Activated CD4-positive, CD25-positive, alpha-beta regulatory T cell (primary cell): ENCODE measurements at places on chromosomes 11 and 22.
A peak's percentile ranks its signal among the peaks of the same experiment; 100 is the strongest.

- no peak for DNase-seq
These were observed 16.4 kb upstream of the PAMR1 start for GRCh38 chr11:35541621-35542375.

DNA sequence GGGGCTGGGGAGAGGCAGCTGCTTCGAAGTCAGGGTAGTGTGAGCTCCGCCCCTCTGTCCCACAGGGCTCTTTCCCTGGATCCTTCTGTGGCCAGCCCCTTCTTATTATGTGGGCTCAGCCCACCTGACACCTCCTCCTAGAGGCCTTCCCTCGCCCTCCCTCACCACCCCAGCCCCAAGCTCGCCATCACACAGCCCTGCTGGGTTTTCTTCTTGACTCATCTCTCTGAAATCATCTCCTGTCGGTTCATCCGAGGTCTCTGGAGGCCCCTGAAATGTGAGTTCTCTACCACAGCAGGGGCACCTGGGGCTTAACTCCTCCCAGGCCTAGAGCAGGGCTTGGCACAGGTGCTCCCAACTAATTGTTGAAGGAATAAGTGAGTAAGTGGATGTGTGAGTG, 65.2 kb downstream of the CACNA1I start:
- no peak for DNase-seq

GRCh38 chr11:14075118-14076078, 112.9 kb downstream of the SPON1 start:
- peak; percentile 9 for DNase-seq

DNA sequence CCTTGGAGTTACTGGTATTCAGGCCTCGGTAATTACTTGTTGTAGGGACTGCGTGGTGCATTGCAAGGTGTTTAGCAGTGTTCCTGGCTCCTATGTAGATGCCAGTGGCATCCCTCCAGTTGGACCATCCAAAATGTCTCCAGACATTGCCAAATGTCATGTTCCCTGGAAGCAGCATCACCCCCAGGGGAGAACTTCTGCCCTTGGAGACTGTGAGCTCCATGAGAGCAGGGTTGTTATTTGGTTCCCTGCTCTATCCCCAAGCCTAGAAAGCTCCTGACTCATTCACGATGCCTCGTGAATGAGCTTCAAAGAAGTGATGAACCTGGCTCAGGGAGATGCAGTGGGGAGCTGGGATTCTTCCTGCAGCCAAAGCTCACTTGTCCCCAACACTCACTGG, 4.8 kb upstream of the CD248 start:
- DNase-seq: no peak

- DNase-seq: no peak
These were observed 107.4 kb downstream of the SEZ6L start for GRCh38 chr22:26276529-26277160.

DNA sequence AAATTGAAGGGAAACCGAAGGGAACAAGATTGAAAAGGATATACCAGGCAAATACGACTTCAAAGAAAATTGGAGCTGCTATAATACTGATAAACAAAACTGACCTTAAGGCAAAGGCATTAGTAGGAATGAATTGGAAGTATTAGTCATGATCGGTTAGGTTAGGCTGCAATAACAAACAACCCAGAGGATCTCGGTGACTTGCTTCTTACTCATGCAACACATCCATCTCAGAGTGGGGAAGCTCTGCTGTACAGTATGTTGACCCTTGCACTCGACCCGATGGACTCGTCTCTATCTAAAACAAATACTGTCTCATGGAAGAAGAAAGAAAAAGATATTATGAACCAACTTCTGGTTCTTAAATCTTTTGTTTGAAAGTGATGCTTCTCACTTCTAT, 42.3 kb downstream of the SPATA19 start:
- DNase-seq: no peak

DNA sequence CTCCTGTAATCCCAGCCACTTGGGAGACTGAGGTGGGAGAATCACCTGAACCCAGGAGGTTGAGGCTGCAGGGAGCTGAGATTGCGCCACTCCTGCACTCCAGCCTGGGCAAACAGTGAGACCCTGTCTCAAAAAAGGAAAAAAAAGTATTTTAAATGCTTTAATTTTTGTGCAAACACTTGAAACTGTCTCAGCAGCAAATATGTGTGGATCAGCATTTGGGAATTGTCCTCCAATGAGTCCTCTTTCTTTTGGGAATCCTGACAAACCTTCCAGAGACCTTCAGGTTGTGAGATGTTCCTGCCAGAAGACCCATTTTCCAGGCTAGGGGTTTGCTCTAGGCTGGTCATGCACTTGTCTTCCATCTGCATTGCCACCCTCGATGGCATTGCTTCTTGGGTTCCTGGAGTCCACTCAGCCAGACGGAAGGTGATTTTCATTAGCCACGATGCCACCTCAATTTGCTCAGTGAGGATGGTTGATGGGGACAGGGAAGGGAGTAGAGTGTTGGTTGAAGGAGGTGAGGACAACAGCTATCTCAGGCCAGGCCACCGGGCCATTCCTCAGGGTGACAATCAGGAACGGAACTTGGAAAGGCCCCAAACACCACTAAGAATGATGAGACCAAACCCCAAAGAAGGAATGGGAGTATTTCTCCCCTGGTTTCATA, 55.4 kb downstream of the ST14 start:
- DNase-seq: no peak

DNA sequence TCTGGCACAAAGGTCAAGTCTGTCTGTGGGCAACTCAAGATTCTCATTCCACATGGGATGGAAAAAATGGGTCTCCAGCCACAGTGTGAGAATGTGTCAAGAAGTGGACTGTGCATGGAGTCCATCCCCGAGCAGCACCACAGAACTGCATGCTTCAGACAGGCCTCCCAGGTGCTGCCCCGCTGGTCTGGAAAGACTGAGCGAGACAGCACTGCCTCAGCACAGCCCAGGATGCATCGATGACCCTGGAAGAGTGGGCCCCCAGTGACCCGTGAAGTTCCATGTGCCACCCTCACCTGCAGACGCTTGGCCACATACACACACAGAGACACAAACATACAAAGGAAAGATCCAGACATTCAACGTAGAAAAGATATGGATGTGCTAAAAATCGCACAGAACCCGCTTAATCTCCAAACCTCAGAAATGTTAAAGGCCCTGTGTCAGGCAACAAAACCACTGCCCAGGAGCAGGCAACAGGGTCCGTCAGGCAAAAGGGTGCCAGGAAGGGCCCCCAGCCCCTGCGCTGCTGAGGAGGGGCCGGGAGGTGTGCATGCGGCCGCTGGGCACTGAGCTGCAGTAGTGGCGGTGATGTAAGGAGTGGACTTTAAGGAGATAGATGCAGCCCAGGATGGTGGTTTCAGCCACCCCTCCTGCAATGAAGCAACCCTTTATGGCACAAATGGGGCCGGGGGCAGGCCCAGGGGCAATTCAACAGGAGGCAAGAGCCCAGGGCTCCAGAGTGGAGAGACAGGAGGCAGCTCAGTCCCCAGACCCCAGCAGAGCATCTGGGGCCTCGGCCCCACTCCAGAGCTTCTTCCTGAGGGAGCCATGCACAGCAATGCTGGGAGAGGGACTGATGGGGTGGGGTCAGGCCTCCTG, 84.7 kb downstream of the DGCR2 start:
- no peak for DNase-seq

DNA sequence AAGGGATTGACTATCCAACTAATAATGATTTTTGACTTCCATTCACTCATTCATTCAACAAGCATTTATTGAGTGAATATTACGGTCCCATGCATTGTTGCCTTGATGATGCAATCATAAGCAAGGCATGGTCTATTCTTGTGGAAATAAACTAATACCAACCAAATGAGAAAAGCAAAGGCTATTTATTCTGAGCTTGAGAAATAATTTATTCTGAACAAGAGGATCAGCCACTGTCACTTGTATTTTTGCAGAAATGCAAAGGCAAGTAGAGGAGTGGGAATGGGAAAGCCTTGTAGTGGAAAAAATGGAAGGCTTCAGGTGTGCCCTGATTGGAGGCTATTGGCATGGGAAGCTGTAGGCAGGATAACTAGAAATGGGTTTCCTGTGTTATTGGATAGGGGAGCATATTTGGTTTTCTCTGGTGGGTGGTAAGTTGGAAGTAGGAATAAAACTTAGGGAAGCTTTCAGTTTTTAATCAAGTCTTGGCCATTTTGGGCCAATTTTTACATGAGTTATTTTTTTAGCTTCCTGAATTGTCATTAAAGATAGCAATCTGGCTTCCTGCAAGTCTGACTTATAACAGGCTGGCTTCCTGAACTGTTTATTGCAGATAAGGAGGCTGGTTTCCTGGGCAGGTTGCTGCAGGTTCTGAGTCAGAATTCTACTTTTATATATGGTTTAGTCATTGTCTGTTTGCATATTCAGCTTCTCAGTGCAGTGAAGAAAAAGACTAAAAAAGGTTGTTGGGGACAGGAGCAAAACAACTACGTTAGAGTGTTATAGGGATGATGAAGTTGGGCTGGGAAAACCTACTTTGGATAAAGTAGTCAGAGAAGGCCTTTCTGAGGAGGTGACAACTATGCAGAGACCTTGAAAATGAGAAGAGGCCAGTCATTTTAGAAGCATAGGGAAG, 106.7 kb downstream of the APIP start:
- DNase-seq: no peak

- DNase-seq: no peak
These were observed 14.3 kb downstream of the OR52H1 start for GRCh38 chr11:5534046-5534445.

DNA sequence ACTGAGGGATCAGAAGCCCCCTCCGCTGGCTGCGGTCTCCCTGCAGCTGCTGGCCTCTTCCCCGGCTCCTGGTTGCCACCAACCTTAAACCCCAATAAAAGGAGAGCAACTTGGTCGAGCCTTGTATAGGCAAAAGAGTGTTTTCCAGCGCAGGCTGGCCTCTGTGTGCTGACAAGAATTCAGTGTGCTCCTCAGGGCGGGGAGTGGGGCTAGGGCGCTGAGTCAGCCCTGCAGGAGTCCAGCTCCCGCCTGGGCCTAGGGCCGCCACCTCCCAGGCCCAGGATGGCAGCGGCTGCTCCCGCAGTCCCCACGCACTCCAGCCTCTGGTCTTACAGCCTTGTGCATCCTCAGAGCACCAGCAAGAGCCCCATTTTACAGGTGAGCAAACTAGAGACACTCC, at the start of gene SHISAL1:
Gene SHISAL1 (minus strand): TSS at position 186 of the 400 bp plus-strand sequence. CDS start 12,006 bp downstream, outside the sequence.
- no peak for DNase-seq

- no peak for DNase-seq
These were observed 86.5 kb upstream of the SLC6A5 start for GRCh38 chr11:20512869-20513268.

GRCh38 chr22:38202437-38203089, 769 bp downstream of the MAFF start:
- peak; percentile 29 for DNase-seq

DNA sequence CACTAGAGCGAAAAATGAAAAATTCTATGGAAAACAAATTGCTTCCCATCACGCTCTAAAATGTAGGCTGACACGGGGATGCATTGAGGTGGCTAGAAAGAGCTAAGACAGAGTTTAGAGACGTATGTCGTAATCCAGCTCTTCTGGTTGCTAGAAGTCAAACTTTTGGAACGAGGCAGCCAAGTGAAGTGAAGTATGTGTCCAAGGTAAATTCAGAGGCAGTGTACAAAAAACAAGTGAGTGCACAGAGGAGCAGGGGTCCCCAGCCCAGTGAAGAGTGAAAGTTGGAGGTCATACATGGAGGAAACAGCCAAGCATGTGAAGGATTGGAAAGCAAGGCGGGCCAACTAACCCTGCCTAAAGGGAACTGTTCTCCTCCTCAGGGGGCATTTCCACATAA, 528.5 kb downstream of the NTM start:
- no peak for DNase-seq

- DNase-seq: no peak
These were observed 80.4 kb downstream of the SLC1A2 start for GRCh38 chr11:35338921-35339320.

DNA sequence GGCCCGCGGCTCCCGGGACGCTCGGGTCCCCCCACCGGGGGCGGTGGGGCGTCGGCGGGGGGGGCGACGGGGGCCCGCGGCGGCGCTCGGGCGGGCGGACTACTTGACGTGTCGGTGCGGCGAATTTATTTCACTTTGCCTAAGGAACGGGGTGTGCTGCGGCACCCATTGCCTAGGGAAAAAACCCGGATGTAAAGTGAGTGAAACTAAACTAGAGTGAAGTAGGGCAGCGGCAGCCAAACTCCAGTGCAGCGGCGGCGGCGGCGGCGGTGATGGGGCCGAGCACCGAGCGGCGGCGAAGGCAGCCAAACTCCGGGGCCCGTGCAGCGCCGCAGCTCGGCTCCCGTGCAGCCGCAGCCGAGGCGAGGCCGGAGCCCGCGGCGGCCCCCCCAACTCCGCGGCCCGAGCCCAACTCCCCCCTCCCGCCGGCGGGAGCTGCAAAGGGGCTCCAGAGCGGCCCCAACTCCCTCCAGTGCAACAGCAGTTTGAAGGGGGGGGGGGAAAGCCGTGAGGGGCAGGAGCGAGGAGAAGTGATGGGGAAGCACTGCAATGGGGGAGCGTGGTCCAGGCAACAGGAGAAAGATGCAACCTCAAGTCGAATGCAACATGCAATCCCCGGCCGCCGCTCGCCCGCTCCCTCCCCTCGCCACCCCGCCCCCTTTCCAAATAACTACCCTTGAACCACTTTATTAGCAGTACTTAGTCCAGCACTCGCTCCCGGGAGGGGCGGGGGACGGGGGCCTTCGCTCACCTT, 647 bp upstream of the PHF21A start:
- DNase-seq: peak; percentile 66

DNA sequence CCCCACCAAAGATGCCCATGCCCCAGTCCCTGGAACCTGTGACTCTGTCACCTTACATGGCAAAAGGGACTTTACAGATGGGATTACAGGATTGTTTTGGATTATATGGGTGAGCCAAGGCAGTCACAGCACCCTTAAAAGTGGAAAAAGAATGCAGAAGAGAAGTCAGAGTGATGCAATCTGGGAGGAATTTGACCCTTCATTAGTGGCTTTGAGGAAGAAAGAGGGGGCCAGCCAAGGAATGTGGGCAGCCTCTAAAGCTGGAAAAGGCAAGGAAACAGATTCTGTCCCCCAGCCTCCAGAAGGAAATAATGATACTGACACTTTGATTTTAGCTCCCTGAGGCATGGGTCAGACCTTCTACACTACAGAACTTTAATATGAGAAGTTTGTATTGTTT, 257.3 kb upstream of the ISX start:
- no peak for DNase-seq

- DNase-seq: no peak
These were observed 935 bp downstream of the ZNF143 start for GRCh38 chr11:9461760-9462134.

DNA sequence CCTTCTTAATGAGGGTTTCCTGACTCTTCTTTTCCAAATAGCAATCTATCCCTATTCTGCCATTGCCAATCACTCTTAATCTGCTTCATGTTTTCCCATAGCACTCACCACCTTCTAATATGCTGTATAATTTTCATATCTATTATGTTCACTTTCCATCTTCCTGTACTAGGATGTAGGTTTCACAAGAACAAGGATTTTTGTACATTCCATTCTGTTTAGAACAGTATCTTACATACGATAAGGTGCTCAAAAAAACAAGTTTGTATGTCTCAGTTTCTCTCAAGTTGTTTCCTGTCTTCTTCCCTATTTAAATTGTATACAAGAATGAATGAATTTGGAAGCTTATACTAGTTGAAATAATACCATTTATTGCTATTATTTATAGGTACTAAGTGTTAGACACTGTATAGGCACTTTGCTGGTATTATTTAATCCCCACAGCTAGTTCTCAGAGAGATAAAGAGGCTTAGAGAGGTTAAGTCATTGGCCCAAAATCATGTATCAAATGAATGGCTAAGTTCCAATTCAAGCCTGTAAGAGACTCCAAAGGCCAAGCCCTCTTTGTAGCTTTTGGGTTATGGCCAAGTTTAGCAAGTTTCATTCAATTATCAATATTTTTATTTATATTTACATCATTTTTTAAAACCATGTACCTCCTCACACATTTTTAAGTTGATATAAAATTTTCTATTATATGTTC, 134.7 kb downstream of the PAX6 start:
- no peak for DNase-seq
